SW480 (cell line): ENCODE measurements at places on chromosomes 4 and X.
A peak's percentile ranks its signal among the peaks of the same experiment; 100 is the strongest.

DNA sequence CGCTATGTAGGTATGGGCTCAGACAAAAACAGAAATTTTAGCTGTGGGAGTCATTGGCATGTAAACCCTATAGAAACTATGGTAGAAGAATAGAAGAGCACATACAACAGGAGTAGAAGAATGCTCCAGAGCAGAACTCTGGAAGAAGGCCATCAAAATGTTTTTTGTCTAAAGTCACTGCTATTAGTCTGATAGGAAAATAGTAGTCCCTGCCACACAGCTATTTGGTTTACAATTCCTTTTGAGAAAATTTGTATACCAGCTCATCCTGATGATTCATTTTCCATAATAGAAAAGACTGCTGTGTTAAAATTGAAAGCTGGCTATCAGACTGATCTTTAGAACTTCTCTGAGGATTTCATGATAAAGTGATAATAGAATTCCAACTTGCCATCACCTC is 32.8 kb upstream of the ADAD1 start:
- DNase-seq, result no peak

DNA sequence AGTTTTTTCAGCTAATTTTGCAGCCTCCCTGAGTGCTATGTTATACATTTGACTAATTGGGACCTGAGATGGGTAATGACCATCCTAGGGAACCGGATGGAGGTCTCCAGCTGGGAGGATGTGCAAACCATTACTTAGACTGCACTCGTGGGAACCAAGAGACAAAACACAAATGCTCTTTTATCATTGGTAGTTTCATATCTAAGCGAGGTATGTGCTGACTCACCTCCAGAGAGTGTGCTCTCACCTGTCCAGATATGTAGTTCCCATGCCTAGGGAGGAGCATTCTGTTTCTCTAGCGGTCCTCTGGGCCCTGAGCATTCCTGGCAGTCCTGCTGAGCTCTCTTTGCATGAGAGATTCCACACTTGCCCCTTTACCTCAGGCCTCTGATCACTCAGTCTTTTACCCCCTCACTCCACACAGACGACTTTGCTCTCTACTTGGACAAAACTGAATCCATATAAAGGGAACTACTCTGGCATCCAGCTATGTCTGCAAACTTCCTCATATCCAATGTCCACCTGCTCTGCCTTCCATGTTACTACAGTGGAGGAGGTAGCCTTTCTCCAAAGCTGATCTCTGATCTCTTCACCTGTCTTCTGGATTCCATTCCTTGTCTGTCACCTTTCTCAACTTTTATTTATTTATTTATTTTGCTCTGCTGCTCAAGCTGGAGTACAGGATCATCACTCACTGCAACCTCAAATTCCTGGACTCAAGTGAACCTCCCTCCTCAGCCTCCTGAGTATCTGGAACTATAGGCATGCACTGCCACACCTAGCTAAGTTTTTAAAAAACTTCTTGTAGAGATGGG is 88.4 kb downstream of the LRP2BP start:
- peak; percentile 92 for DNase-seq

DNA sequence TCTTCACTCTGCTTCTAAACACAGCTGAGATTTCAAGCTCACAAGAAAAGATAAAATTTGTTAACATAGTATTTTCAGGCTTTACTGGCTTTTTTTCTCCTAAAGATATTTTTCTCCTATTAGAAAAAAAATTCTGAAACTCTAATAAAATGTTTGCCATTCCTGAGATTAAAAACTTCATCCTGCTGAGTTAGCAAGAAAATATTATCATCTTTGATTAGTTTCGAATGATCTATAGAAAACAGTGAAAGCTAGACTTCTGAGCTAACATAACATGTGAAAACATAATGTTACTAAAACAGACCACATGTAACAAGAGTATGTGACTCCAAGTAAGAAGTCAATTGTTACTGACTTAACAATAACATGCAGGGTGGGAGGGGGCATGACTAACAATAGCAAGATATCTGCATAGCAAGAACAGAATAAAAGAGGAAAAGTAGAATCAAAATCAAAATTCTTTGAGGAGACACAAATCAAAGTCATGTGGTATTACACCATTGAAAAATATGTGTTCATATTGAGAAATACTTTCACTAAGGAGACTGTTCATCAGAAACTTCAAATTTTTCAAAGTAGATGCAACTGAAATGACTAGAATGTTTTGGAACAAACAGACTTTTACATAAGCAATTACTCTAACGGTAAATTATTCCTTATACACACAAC is 14.5 kb downstream of the TBCK start:
- no peak for DNase-seq

DNA sequence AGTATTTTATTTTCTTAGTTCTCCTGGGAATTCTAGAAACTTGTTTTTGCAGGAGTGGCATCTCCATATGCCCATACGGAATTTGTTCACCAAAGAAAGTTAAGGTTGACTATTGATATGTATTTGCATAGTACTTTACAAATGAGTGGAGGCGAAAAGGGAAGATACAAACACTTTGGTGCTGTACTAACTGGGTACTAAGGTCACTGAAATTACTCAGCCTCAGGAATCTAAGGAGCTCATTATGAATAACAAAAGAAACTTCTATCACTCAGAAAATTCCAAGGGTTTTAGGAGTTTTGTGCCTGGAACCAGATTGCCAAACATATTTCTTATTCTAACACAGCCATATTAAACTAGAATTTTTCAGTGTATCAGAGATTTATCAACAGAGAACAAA is 27.4 kb upstream of the TMPRSS11B start:
- no peak for DNase-seq

DNA sequence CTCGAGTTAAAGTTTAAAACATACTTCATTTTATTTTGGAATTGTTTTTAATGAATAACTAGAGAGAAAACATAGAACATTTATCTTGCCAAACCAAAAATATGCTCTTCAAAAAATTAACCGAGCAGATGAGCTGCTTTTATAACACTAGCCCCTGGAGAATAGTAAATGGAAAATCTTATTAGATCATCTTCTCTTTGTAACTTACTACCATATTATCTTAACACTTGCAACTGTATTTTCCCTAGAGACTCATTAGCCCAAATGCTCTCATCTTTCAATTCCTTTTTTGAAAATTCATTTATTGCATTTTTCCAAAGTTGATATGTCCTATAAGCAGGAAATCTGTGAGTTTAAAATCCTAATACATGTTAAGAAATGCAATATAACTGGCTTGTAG is 143.3 kb downstream of the CAMK2D start:
- DNase-seq, result no peak

- no peak for DNase-seq
Measured at GRCh38 chr4:144402176-144402575, 243.8 kb upstream of the HHIP start.

- DNase-seq, result no peak
Measured at GRCh38 chr4:182449930-182450439, 206.8 kb downstream of the TENM3 start.

GRCh38 chr4:83757121-83757621 is 221.3 kb downstream of the GPAT3 start:
- DNase-seq, result no peak

DNA sequence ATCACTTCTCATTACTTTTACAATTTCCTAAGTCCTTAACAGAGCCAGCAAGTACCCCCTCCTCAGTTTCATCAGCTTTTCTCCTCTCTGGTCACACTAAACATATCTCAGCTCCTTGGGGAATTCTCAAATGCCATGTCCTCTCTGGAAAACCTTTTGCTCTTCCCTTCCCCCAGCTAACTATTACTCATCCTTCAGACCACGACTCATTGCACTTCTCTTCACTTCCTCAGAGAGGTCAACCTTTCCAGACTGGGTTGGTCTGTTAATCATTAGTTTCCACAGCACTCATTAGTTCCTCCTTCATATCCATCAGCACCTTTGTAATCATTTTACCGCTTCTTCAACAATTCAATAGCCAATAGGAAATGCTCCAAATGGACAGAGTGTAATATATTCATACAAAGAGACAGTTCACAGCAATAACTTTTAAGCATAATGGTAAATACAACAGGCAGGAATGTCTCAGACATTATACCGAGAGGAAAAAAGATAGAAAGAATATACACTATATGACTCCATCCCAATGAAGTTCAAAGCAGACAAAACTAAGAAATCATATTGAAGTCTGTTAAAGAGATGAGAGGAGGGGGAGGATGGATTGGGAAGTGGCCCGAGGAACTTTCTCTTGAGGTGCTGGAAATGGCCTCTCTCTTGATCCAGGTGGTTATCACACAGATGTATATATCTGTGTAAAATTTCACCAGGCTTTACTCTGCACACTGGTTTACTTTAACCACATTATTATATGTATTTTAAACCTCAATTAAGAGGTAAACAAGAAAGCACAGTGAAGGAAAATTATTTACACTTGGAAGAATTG is 39.6 kb downstream of the DDX60L start:
- peak; percentile 24 for DNase-seq

GRCh38 chr4:15104825-15105224 is 102.5 kb downstream of the CPEB2 start:
- DNase-seq, result no peak

GRCh38 chr4:7381221-7381889 is 53.4 kb downstream of the PSAPL1 start:
- no peak for DNase-seq

DNA sequence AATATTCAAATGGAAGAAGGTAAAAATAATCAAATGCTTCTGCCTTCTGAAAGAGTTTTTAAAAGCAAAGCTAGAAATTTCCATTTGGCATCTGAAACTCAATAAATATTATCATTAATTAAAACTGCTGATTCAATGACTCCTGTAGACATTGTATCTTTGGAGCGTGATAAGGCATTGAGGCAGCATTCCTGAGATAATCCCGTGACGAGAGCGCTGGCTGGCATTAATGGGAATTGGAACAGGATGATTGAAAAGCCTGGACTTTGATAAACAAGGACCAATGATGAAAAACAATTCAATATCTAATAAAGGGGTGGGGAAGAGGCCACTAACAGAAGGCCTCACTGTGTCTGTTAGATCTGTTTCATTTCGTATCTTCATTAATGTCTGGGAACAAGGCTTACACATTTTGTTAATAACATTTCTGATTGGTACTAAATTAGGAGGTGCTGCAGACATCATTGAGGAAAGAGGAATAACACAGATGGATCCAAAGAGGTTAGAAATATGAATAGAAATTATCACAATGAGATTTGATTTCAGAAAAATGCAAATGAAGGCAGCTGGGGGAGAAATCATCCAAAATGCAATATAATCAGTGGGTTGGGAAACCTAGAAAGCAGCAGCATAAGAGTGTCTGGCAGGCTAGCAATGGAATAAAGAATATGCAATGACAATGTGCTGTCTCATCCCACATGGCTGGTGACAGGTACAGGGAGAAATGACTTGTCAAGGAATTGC is 102.3 kb downstream of the SCD5 start:
- no peak for DNase-seq

DNA sequence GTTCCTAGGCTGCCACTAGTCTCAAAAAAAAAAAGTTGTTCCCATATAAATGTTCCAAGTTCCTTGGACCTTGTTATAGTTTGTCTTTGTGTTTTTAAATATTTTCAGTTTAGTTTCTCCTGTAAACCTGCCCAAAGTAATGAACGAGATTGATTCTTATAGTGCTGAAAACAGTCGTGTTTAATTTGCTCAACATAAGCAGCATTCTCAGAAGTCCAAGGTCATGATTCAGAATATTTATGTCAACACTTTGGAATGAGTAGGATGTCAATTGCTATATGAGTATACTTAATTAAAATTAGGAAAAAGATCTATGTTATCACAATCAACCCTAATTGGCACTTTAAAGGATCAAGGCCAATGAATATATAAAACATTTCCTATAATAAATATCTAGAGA is 510.9 kb downstream of the PPP4R3C start:
- no peak for DNase-seq

DNA sequence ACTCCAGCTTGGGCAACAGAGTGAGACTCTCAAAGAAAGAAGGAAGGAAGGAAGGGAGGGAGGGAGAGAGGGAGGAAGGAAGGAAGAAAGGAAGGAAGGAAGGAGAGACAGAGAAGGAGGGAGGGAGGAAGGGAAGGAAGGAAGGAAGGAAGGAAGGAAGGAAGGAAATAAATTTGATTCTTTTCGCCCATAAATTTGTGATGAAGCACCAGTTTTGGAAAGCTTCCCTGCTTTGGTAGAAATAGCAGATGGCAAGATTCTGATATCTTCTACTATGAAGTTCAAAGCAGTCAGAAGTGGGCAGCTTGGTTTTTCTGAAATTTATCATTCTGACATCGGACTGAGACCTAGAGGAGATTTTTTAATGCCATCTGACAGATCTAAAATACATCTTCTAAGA is 11.7 kb upstream of the GYG2 start:
- no peak for DNase-seq

- DNase-seq, result no peak
Measured at GRCh38 chrX:43707812-43708548, 51.9 kb downstream of the MAOA start.

DNA sequence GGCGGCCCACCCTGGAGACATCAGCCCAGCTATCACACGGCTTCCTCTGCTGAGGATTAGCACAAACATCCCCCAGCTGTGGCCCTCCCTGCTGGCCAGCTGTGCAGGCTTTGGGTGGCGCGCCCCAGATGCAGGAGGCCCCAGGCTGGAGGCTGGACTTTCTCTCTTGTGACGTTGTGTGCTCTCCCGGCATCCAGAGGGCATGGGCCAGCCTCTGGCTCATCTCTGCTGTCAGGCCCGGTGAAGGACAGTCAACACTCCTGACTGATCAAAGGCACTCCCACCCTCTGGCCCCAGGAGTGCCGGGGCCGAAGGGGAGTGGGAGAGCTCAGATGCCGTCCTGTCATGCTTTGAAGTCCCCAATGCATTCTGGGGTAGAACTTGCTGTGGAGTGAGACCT is 29.9 kb upstream of the PJA1 start:
- DNase-seq, result no peak

DNA sequence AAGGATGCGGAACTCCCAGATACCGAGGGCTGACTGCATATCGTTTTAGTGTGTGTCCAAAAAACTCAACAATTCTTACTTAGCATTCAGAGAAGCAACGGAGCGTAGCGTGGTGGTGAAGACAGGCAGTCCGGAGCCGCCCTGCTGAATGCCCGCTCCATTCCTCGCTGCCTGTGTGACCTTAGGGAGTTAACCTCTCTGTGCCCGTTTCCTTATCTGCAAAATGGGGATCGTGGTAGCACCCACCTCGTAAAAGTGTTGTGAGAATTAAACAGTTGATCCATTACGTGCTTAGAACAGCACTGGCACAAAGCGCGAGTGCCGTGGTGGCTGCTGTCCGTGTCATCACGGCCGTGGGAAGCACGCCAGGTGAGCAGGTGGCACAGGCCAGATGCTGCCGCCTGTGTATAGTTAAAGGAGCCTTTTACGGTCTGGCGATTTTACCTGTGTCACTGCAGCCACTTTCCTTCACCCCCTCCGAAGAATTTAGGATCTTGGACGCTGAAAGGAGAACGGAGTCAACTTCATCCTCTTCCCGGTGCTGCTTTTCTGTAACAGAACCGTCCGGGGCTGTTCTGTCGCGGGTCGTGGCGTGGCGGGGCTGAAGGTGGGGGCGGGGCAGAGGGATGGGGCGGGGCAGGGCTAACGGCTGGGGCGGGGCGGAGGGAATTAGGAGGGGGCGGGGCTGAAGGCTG is 885 bp downstream of the CCDC110 start:
- peak; percentile 52 for DNase-seq

DNA sequence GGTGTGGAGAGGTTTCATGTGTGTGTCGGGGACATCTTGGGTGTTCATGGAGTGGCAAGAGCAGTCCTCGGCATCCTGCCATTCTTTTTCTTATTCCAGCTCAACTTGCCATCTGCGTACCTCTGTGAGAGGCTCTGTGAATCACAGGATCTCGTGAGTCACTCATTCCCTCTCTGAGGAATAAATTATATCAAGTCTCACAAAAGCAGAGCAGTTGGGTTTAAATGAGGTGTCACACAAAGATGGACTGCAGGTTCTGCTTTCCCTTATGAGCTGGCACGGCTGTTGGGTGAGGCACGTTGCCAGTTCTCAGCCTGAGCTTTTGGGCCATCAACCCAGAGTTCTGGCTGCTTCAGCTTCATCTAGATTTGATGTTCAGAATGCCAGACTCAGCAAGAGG is 6.8 kb upstream of the OCIAD2 start:
- DNase-seq, result no peak
